T1000 (cell line): ENCODE measurements at places on chromosomes 7 and 10.

- DNase-seq: no peak
Measured at GRCh38 chr7:4703532-4703931, 21.4 kb downstream of the FOXK1 start.

- peak; percentile 66 for DNase-seq
Measured at GRCh38 chr7:130365511-130366441, 14.5 kb upstream of the CPA1 start.

DNA sequence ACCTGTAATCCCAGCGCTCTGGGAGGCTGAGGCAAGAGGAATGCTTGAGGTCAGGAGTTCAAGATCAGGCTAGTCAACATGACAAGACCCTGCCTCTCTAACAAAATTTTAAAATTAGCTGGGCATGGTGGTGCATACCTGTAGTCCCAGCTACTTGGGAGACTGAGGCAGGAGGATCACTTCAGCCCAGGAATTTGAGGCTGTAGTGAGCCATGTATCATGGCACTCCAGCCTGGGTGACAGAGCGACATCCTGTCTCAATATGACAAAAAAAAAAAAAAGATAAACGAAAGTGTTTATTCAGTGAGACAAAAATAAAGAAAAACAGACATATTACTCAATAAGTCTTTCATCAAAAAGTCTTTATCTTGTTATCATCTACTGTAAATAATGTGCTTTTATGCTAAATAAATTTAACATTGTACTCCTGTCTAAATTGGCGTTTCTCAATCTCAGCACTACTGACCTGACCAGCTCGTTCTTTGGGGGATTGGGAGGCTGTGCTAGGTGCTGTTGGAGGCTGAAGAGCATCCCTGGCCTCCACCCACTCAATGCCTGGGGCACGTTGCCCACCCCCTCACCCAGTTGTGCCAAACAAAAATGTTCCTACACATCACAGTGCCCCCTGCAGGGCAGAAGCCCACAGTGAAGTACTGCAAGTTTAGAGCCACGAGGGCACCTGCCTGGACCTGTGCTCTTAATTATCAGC lies 57.7 kb downstream of the NCAPG2 start:
- no peak for DNase-seq

DNA sequence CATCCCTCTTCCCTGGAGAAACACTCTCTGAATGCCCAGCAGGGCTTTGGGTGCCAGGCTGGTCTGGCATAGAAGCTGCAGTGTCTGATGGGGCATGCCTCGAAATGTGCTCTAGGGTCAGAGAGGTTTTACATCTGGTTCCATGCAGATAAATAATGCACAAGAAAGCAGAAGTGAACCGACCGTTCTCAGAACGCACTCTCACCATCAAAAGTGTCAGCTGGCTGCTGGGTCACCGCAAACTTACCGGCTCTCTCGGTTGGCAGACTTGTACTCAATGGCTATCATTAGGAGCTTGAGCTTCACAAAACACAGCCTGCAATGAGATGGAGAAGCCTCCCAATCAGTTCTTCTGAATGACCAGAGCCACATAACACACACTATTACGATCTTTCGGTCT lies 610.0 kb downstream of the KCNMA1 start:
- no peak for DNase-seq

GRCh38 chr10:80252296-80252887 lies 37.1 kb downstream of the MAT1A start:
- no peak for DNase-seq

- DNase-seq: no peak
Measured at GRCh38 chr7:112537822-112538387, 57.1 kb downstream of the LSMEM1 start.

GRCh38 chr7:143245123-143245522 lies 18.1 kb upstream of the GSTK1 start:
- DNase-seq: no peak

DNA sequence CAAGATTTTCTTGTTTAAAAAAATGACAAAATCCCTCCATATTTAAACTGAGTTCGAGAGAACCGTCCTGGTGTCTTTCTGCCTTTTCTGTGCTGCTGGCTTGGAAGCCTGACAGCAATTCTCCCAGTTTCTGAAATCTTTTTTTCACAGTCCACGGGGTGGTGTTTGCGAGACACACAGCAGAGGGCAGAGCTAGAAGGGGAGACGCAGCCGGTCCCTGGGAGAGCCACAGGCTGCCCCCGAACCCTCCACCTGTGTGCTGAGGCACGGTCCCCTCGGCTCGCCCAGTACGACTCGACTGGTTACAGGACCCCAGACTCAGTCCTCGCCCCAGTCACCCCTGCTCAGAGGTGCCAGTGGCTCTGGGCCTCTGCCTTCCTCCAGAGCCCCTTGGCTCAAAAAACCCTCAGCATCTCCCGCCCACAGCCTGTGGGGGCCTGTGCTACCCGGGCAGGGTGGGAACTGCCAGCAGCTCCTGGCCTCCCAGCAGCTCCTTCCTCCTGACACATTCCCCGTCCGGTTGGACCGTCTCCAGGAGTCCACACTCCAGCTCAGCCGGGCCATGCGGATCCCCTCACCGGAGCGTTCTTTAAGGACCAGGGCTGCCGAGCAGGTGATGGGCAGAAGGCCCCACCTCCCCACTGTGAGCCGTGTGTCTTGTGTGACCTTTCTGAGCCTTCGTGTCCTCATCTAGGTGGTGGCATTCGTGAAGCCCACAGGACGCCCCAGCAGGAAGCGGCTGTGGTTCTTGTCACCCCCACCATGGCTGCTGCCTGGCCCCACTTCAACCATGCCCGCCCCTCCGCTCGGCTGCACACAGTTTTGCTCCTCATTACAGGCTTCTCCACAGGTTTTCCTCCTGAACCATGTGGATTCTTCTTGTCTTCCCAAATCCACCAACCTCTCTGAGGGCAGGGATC lies 52.3 kb upstream of the EN2 start:
- no peak for DNase-seq

DNA sequence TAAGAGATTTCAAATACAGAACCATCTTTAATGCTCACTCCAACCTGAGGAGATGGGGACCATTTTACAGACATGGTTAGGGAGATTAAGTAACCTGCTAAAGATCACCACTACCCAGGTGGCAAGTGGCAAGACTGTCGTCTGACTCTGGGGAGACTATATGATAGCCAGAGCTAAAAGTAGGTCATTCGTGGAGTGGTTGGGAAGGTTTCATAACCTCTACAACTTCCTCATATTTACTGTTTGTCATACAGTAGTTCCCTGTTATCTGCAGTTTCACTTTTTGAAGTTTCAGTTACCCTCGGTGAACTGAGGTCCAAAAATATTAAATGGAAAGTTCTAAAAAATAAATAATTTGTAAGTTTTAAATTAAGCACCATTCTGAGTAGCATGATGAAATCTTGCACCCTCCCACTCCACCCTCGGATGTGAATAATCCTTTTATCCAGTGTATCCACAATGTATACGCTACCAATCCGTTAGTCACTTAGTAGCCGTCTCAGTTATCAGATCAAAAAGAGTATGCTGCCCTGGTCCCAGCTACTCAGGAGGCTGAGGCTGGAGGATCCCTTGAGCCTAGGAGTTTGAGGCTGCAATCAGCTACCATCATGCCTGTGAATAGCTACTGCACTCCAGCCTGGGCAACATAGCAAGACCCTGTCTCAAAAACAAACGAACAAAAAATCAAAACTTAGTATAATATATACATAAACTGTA lies 14.9 kb upstream of the LGI1 start:
- no peak for DNase-seq

DNA sequence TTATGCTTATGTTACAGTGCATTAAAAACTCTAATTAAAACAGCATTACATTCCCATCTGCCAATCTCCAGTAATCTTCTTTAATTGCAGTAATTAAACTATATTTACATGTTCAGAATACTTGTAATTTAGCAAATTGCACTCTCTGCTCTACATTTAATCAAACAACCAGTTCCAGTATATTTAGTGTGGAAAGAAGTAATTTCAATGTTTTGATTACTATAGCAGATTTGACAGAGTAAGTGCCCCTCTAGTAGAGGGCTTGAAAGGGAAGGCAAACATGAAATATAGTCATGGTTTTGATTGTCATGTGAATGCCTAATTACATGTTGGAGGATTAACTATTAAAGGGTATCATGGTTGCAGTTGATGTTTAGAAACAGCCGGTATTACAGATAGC lies 739.7 kb downstream of the AUTS2 start:
- no peak for DNase-seq
